ENCODE measurements at places on chromosomes 3 and 15. TPM values are rescaled to one million over a fixed set of nuclear protein-coding genes. Genes with fewer than 3 reads are reported as not detected.

- H3K4me3 ChIP-seq = no peak overlapping the region
- no peak for DNase-seq
- no peaks in the 10 kb centered on the region for H3K27me3 ChIP-seq
- H3K4me1 ChIP-seq = peaks cover 31% of the 10 kb centered on the region
- peaks cover 7% of the 10 kb centered on the region for H3K36me3 ChIP-seq
These were observed 21.4 kb downstream of the TBC1D2B start for GRCh38 chr15:78055919-78056713.

- no peaks in the 10 kb centered on the region for H3K4me1 ChIP-seq
- H3K27me3 ChIP-seq = no peaks in the 10 kb centered on the region
- no peak overlapping the region for H3K27ac ChIP-seq
- H3K36me3 ChIP-seq = no peaks in the 10 kb centered on the region
These were observed 55.9 kb upstream of the PLCL2 start for GRCh38 chr3:16828815-16829214.

DNA sequence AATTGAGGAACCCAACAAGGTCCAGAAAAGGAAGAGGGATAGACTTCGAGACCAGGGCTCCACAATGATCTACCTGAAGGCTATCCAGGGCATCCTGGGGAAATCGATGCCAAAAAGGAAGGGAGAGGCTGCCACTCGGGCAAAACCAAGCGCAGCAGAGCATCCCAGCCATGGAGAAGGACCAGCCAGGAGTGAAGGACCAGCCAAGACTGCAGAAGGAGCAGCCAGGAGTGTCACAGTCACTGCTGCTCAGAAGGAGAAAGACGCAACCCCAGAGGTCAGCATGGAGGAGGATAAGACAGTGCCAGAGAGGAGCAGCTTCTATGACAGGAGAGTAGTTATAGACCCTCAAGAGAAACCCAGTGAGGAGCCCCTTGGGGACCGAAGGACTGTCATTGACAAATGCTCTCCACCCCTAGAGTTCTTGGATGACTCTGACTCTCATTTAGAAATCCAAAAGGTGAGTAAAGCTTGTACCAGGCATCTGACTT, 12.0 kb downstream of the TATDN2 start:
- no peaks in the 10 kb centered on the region for H3K27me3 ChIP-seq
- no peak overlapping the region for H3K4me3 ChIP-seq
- H3K4me1 ChIP-seq = no peaks in the 10 kb centered on the region
- H3K36me3 ChIP-seq = peaks cover 15% of the 10 kb centered on the region
- H3K27ac ChIP-seq = no peak overlapping the region
- no peak for DNase-seq

DNA sequence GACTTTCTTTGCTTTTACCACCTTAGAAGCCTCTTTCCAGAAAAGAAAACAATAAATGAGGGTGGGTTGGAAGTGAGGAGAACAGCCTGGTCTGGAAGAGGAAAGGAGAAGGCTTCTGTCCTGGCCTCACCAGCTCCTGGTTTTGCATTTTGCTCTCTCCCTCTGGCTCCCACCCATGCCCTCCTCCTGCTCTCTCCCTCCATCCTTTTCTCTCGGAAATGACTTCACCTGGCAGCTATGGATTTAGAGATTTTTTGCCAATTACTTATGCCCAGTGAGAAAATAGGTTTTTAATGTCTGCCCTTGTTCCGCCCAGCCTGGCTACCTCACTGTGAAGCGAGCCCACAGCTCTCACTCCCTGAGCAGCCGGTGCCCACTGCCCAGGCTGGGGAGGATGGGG, 77.9 kb upstream of the NTRK3 start:
- no peak overlapping the region for H3K4me3 ChIP-seq
- DNase-seq = peak; percentile 78
- peak overlapping the region; percentile 83 for H3K27ac ChIP-seq
- H3K4me1 ChIP-seq = peaks cover 13% of the 10 kb centered on the region
- no peaks in the 10 kb centered on the region for H3K36me3 ChIP-seq
- no peaks in the 10 kb centered on the region for H3K27me3 ChIP-seq

DNA sequence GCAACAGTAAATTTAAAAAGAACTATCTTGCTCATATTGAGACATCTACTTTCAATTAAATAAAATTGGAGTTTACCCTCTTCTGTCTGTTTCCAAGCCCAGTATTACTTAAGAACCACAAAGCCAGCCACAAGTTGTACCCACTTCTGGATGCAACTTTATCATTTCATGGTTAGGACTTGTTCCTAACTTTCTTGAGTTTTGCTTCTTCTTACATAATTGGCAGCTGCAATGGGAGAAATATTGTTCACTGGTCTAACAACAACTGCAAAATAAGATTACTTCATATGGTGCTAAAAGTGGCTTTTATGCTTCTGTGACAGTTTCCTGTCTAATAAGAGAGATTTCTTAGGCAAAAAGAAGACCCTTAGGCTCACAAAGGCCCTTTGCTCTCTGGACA, 240.6 kb downstream of the OTOL1 start:
- no peaks in the 10 kb centered on the region for H3K4me1 ChIP-seq
- DNase-seq = no peak
- H3K36me3 ChIP-seq = no peaks in the 10 kb centered on the region

KPNA1 gene
- total RNA-seq = 160 TPM

TRH gene
- not detected for total RNA-seq

IMPG2 gene
- total RNA-seq = 0.26 TPM

DNA sequence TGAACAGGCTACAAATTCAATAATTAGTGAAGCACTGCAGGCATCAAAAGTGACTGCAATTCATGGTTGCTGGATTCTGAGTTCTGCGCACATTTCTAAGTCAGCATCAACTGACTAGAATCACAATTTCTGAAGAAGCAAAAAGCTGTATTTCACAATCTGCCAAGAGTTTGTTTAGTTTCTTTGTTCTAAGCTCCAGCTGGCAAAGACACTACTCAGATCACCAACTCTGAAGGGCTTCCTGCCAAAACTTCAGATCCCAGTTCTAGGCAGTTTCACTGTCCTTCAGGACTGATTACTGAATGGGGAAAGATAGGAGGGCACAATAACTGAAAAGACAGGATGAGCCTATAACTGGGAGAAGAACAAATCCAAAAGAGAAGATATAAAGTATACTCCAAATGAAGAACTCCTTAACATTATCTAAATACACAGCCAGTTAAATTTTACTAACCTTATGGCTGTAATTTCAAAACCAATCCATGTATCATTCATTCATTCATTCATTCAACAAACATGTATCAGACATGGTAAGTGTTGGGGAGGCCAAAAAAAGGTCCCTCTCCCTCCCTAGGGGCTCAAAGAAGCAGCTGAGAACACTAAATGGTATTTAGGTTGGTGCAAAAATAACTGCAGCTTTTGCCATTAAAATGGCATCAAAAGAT, 17.1 kb downstream of the TJP1 start:
- no peak overlapping the region for H3K4me3 ChIP-seq
- H3K36me3 ChIP-seq = no peaks in the 10 kb centered on the region
- H3K4me1 ChIP-seq = peaks cover 8% of the 10 kb centered on the region
- H3K27ac ChIP-seq = no peak overlapping the region
- no peaks in the 10 kb centered on the region for H3K27me3 ChIP-seq

ASB14 gene
- total RNA-seq = not detected

DNA sequence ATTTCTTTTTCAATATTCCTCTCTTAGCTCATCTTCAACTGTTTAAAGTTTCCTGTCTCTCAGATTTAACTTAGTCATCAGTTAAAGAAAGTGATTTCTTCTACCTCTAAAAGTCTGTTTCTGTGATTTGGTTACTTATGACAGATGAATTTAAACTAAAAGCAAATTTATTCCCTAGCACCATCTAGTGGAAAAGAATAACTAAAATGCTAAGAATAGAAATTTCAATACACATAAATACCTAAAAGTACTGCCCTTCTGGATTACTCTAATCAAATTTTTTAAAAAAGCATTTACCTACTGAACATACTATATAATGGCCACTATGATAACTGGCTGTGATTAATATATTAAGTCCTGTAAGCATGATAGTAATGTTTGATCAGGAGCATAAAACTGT, 14.0 kb upstream of the ZCWPW2 start:
- H3K27me3 ChIP-seq = no peaks in the 10 kb centered on the region
- H3K36me3 ChIP-seq = peaks cover 16% of the 10 kb centered on the region
- no peak overlapping the region for H3K27ac ChIP-seq

DNA sequence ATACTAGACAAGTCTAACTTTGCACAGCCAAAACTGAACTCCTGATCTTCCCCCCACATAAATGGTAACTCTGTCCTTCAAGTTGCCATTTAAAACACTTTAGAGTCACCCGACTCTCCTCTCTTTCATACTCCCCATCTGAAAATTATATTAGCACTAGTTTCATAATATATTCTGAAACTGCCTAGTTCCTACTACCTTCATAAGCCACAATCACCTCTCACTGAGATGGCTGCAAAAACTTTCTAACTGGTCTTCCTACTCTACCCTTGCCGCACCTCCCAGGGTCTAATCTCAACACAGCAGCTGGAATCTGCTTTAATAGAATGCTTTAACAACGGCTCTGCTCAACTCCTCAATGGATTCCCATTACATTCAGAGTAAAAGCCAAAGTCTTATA, 55.0 kb downstream of the GLB1 start:
- DNase-seq = no peak
- peaks cover 14% of the 10 kb centered on the region for H3K36me3 ChIP-seq
- H3K27ac ChIP-seq = no peak overlapping the region
- no peaks in the 10 kb centered on the region for H3K27me3 ChIP-seq

PLD1 gene
- total RNA-seq = 24.0 TPM

GREM1 gene
- 112 TPM for total RNA-seq

DNA sequence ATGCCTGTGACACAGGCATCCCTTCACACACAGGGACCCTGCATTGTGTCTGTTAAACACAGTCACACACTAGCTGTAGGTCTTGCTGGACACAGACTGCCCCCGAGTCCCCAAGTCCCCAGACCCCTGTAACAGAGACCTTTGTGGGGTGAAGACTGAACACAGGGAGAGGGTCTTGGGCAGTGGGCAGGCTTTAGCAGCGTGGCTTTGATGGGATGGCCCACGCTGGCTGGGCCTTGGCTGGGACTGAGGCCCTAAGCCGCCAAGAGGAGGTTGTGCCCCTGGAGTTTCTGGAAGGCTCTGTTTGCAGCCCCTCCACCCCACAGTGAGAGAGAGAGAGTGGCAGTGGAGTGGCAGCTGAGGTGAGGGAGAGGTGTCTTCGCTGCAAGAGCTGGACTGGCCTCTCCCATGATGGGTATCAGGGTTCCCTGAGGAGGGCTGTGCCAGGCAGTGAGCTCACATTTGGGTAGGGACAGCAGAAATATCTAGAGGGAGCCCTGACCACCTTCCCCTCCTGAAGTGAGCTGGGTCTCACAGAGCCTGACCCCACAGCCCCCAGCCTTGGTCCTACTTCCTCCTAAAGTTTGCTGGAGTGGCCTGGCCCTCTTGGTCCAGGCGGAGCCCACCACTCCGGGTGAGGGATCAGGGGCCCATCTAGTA, 635 bp upstream of the VILL start:
- H3K36me3 ChIP-seq = no peaks in the 10 kb centered on the region
- H3K27ac ChIP-seq = no peak overlapping the region
- peaks cover 6% of the 10 kb centered on the region for H3K4me1 ChIP-seq
- H3K4me3 ChIP-seq = no peak overlapping the region
- DNase-seq = no peak

DNA sequence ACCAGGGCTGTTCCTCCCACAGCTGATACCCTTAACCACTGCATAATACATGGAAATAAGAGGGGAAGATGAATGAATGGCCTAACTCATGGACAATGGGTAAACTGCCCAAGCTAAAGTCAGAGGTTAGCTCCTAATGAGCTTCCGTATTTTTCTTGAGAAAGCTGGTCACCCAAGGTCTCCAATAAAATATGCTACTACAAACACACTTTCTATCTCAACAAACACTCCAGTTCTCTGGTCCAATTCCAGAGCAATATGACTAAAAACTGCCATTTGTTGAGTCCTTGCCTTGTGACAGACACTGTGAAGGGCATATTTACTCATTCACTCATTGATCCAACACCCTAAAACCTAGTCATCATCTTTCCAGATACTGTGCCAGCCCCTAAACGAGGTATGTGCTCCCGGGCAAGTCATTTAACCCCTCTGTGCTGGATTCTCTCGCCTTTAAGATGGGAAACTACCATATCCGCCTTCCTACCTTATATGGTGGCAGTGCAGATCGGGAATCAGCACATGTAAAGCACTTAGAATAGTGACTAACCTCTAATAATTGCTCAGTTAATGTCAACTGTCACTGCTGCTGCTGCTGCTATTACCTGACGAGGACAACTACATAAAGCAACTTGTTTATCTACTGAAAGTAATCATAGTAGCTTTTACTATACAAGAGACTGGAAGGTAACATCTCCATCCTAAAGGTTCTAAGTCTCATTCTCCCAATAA, 89.1 kb downstream of the XXYLT1 start:
- H3K36me3 ChIP-seq = no peaks in the 10 kb centered on the region
- no peak overlapping the region for H3K4me3 ChIP-seq
- no peaks in the 10 kb centered on the region for H3K27me3 ChIP-seq
- H3K27ac ChIP-seq = no peak overlapping the region
- peaks cover 30% of the 10 kb centered on the region for H3K4me1 ChIP-seq

Data from astrocyte (in vitro differentiated cells and primary cell).